ENCODE measurements at places on chromosomes 13 and 19.

GRCh38 chr13:103288114-103288513, 221.9 kb upstream of the SLC10A2 start:
- no peak for DNase-seq

GRCh38 chr19:31803835-31804446, 454.7 kb upstream of the TSHZ3 start:
- no peak for DNase-seq

DNA sequence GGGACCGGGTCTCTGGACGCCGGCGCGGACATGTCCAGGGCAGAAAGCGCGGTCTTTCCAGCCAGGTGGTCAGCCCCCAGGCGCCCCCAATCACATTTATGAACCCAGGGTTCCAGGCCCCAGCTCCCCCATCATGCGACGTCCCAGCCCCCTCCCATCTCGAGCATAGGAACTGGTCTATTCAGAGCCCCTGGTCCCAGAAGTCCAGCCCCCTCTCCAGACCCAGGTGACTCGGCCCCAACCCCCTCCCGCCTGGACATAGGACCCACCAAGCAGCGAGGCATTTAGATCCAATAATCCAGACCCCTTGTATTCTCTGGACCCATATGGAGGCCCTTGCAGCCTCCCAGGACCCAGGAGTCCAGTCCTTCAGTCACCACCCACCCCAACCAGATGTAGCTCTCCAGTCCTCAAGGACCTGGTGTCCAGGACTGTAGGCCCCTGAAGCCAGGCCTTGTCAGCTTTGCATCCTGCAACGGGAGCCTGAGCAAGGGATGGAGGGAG, 501 bp downstream of the APLP1 start:
- DNase-seq: no peak

- DNase-seq: no peak
Measured at GRCh38 chr13:41577436-41577835, 120.1 kb downstream of the RGCC start.

- DNase-seq: no peak
Measured at GRCh38 chr13:38361542-38362262, 12.1 kb downstream of the UFM1 start.

GRCh38 chr13:60370343-60370742, 26.7 kb upstream of the TDRD3 start:
- DNase-seq: no peak

DNA sequence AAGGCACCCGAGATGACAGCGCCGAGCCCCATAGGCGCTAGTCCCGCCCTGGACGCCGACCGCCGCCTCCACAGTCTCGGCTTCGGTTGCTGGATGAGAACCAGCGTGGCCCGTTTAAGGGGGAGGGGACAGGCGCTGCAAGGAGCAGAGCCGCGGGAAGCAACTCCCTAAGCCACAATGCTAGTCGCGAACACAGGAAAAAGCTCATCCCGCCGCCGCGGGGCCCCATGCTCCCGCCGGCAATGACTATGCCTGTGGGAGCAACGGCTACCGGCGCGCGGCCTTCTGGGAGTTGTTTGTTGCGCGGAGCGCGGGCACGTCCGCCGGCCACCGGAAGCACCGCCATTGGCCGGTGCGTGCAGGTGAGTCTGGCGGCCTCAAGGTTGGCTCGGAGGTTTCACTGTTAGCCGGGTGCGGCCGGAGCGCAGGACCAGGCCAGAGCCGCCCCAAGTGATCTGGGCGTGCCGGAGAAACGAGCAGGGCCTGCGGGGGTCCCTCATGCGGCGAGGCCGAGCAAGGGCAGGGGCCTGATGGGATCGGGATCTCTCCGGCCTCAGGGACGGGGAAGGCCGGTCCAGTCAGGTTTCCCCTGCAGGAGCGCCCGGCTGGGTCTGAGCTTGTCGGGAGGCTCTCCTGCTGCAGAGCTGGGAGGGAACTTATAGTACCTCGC, at the start of gene ZNF544:
ZNF544 (plus strand) TSS at position 330 of the 670 bp plus-strand sequence. CDS start 15,110 bp downstream, outside the sequence.
- DNase-seq: peak; percentile 24

- DNase-seq: no peak
Measured at GRCh38 chr19:6503407-6504201, 1.5 kb upstream of the TUBB4A start.

- DNase-seq: no peak
Measured at GRCh38 chr13:102930566-102930965, 84.7 kb downstream of the ERCC5 start.

GRCh38 chr13:113565526-113566226, 18.9 kb upstream of the TFDP1 start:
- DNase-seq: no peak

DNA sequence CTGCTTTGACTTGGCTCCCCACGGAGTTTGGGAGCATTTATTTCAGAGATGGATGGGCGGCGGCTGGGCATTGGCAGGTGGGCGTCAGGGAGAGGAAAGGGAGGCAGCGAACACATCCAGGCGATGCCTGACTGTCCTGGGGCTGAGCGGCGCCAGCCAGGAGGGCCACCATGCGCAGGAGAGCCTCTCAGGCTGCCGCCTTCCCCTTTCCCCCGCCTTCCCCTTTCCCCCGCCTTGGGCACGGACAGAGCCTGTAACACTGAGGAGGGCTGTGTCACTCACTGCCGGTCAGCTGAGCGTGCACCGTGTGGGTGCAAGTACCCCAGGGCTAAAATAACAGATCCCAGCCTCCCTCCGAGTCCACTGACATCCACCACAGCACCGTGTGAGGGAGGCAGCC, 11.4 kb downstream of the MCF2L start:
- no peak for DNase-seq

- DNase-seq: no peak
Measured at GRCh38 chr13:25248071-25248470, 39.2 kb downstream of the MTMR6 start.

DNA sequence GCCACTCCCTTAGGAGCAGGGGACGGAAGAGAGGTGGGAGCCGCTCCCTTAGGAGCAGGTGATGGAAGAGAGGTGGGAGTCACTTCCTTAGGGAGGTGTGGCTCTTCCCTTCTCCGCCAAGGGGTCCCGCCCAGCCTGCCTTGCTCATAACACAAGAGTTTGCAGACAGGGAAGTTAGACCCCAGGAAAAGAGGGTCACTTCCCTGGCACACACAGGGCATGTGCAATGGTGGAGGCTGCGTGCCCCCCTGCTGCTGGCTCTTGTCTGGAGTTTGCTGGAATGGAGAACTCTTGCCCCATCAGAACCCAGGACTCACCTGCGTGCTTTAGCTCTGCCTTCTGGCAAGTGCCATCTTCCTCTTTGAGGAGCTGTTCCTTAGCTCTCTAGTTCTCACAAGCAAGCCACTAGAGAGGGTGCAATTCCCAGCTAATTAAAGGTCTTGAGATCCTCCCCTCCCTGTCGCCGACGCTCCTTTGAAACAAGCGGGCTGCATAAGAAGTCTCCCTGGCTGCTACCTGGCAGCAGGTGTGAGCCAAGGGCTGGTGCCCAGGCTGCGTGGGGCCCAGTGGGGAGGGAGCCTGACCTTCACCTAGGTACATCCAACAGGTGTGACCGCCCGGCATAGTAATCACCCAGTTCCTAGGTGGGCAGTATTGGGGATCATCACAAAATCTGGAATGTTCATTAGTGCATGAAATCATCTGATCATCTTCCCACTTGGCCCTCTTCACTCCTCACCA, 281.6 kb downstream of the ZNF536 start:
- no peak for DNase-seq

GRCh38 chr19:51691074-51691583, 2.0 kb upstream of the SPACA6 start:
- no peak for DNase-seq

DNA sequence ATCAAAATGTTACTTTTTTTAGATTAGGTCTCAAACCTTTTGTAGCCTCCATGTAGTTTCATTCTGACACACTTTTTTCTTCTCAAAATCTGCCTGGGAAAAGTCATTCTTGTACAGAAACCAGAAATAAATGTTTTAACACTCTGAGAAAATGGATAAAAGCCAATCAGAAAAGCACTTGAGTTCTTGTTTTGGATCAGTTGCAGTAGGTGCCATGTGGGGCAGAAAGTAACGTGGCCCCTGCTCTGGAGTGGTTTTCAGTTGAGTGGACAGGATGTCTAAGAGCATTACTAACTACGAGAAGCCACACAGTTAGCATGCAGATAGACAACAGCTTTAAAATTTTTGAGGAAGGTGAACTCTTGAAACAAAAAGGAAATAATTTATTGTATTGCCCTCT, 19.1 kb downstream of the GPR183 start:
- DNase-seq: no peak

DNA sequence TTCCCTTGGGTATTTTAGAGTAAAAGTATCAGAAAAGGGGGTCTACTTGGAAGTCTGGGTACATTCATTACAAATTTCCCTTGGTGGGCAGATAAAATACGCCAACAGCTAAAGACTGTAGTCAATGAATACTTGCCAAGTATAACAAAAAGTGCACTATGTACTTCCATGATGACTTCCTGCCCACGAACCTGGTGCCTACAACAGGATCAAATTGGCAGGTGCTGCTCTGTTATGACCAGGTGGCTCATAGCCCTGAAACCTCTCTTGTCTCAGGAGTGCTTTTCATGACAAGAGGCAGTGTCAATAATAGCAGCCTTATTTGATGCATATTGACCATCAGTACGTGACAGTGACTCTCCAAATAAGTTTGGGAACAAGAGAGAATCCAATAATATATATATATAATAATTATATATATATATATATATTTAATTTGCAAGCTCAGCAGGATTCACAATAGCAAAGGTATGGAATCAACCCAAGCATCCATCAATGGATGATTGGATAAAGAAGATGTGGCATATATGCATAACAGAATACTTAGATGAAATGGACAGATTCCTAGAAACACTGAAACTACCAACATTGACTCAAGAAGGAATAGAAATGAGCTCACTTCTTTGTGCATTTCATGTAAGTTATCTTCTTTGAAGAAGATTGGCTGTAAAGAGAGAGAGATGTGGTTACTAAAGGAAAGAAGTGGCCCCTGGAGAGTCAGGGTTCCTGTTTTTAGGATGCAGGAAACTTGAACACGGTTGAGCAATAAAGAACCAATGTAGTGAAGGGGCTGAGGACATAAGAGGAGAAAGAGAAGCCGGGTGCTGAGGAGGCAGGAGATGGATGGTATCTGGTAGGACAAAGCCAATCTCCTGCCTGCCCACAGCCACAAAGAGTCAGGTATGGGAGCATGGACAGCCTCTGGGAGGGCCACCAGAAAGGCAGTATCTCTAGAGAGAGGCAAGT, 52.0 kb upstream of the GTF2F2 start:
- DNase-seq: no peak

GRCh38 chr13:91270031-91270430, 77.5 kb upstream of the MIR17HG start:
- no peak for DNase-seq

GRCh38 chr13:23867027-23867491, 22.1 kb downstream of the MIPEP start:
- DNase-seq: no peak

DNA sequence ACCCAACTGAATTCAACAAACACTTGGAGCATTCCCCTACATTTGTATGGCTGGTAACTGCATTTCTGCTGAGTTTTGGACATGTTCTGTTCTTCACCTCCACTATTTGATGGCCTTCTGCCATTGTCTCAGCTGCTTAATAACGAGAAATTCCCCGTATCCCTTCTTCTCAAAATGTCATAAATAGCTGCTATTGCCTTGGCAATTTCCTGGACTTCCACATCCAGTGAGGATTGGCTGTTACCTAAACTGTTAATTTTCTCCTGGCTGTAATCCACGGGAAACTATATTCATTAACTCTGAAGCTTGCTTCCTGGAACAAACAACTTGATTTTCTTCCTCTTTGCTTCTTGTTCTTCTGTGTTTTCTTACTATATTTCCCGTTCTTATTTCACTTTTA, 69.5 kb upstream of the TDRD3 start:
- no peak for DNase-seq

DNA sequence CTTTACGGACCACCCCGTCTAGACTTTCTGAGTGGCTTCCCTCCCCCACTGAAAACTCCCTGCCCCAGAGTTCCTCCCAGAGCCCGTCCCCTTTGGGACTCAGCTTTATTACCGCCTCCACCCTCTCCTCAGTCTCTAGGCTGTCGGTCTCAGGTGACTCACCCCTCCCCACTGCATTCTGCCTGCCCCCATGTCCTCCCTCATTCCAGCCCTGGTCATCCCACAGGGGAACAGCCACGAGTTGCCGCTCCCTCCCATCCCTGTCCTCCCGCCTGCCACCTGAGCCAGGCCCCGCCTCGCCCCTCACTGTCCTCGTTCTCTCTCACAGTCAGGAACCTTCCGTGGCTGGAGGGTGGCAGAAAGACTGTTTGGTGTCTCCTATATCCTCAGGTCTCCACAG, 57.3 kb downstream of the SMARCA4 start:
- DNase-seq: no peak

DNA sequence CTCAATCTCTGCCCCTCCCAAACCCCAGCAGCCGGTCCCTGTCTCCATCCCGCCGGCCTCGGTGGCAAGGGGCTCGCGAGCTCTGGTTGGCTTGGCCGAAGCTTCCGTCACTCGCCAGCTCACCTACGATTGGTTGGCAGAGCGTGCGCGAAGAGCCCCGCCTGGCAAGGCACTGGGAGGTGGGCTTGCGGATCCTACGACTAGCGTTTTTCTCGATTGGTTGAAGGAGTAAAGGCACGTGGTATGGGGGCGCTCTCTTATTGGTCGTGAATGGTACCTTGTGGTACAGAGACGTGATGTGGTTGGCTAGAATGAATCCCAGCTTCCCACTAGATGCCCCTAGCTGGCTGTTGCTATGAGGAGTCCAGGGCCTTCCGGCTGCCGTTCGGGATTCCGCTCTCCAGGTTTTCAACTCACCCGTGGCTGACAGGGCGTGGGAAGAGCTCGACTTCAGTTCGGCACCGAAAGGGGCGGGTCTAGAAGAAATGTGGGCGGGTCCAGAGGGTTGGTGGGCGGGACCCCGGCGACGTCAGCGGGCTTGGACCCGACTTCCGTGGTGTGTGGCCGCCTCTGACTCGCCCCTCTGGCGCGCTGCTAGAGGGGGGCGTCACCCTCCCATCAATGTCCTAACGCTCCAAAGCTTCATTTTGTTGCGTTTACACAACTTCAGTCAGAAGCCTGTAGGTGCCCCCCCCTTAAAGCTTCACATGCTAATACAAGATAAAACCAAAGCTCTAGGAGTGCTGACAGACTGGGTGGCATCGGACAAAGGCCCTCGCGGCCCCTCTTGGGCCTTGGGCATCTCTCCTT, 847 bp upstream of the RAP2A start:
- peak; percentile 96 for DNase-seq

DNA sequence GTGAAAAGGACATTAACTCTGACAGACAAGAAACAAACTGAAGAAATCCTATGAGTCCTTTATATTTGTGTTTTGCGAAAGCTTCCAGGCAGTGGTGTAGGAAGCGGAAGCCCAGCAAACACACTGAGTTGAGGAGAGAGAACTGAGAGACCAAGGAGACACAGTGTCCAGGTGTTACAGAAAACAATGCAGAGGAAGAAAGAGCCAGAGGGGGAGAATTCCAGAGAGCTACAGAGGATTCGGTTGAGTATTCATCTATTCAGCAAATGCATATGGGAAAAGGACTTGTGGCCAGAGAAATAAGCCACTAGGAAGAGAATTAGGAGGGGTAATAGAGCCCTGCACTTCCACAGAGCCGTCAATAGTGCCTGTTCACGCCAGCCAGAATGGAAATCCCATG, 183.5 kb downstream of the LIG4 start:
- DNase-seq: no peak

- no peak for DNase-seq
Measured at GRCh38 chr13:100203696-100204367, 114.9 kb downstream of the PCCA start.

- DNase-seq: no peak
Measured at GRCh38 chr13:76656056-76656455, 230.1 kb downstream of the KCTD12 start.

Data from activated naive CD4-positive, alpha-beta T cell (primary cell).